ENCODE measurements at places on chromosomes 1 and 21. TPM values are rescaled to one million over a fixed set of nuclear protein-coding genes. Genes with fewer than 3 reads are reported as not detected.
A peak's percentile ranks its signal among the peaks of the same experiment; 100 is the strongest.

MYBPH gene
- total RNA-seq, result not detected

SOD1 gene
- total RNA-seq, result 160 TPM

TNFRSF9 gene
- total RNA-seq, result 0.47 TPM

DNA sequence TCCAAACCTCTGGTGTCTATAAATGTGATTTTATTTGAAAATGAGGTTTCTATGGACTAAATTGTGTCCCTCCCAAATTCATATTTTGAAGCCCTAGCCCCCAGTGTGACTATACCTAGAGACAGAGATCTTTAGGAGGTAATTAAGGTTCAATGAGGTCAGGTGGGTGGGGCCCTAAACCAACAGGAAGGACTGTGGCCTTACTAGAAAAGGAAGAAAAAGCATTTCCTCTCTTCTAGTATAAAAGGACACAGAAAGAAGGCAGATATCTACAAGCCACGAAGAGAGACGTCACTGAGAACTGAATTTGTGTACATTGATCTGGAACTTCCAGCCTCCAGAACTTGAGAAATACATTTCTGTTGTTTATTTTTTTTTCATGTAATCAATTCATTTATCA lies 123.1 kb upstream of the RUNX1 start:
- H3K27ac ChIP-seq, result no peak overlapping the region
- no peak overlapping the region for H3K4me3 ChIP-seq
- H3K36me3 ChIP-seq, result no peaks in the 10 kb centered on the region

DNA sequence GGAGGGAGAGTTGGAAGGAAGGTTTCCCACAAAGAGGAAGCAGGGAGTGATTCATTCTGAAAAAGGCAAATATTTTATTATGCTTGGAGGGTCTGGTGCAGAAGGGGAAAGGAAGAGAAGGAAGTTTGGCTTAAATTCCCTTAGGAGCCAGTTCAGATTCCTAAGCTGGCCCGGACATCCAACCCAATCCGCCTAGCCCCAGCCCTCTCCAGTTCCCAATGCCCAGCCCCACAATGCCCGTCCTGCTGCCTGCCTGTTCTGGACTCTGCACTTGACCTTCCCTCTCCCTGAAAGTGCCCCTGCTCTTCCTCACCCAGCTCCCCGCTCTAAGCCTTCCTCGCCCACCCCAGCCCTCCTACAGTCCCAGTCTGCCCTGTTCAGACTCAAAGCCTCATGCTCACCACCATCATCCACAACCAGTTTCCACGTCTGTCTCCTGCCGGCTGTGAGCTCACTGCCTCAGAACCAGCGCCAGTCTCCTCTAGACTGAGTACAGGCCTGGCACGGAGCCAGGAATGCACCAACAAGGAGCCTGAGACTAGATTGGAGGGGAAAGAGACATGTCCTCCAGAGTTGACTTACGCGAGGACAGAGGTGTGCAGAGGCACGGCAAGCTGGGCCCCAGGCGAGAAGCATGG lies 18.9 kb downstream of the CAPN2 start:
- no peaks in the 10 kb centered on the region for H3K27me3 ChIP-seq
- peaks cover 18% of the 10 kb centered on the region for H3K36me3 ChIP-seq
- peak; percentile 84 for DNase-seq
- peaks cover 75% of the 10 kb centered on the region for H3K4me1 ChIP-seq
- H3K4me3 ChIP-seq, result peak overlapping the region; percentile 10

DNA sequence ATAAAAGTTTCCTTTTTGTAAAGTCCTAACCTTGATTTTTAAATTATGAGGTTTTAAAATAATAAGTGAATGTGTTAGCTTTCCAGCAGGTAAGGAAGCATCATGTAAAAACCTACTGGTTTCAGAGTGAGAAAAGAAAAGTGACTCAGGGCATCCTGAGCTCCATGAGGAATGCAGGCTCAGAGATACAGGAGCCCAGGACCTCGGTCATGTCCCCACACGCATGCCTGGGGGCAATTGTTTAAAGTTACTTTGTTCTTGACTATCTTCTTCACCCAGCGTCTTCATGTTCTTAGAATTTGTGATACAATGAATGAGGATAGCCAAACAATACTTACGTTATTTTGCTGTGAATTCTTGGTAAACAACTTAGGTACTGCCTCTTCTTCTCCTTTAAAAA lies 117.4 kb upstream of the PLPPR5 start:
- no peaks in the 10 kb centered on the region for H3K27me3 ChIP-seq
- H3K4me3 ChIP-seq, result no peak overlapping the region
- H3K27ac ChIP-seq, result no peak overlapping the region
- no peak for DNase-seq
- no peaks in the 10 kb centered on the region for H3K4me1 ChIP-seq
- H3K36me3 ChIP-seq, result no peaks in the 10 kb centered on the region

All from lower lobe of right lung (tissue), 2 donors.